ENCODE measurements at places on chromosomes 16 and 17.

DNA sequence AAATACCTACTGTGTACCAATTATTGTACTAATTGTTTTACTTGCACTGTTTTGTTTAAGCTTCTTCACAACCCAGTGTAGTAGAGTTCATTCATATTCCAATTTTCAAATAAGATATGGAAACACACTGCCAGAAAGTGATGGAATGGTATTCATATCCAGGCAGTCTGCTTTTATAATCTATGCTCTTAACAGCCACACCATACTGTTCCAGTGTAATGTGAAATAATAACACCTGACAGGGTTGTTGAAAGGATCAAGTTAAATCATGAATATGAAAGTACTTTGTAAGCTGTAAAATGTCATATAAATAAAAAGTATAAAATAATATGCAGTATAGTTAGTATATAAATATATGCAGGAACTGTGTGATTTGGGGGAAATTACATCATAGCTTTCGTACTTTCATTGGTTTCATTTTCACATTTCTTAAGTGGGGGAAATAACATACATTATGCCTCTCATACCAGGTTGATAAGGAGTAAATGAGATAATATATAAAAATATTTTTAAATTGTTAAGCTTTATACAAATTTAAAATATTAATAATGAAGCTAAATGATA is 230.8 kb downstream of the TANC2 start:
- no peak for DNase-seq

DNA sequence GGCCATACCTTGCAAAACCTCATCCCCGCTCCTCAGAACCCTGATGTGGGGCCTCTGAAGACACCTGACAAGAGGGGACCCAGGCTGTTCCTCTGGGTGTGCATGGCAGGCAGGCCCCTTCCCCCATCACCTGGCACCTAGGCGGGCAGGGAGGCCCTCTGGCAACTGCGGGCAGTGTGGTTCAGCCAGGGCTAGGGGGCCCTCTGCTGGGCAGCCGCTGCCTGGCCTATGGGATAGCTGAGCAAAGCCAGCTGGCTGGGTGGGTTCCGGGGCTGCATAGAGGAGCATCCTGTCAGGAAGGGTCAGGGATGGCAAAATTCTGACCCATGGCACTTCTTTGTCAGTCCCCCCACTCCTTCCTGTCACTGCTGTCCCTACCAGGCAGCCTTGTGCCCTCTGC is 228.7 kb upstream of the ASIC2 start:
- no peak for DNase-seq

- DNase-seq: no peak
Observed at GRCh38 chr16:10189861-10190390, 7.7 kb upstream of the GRIN2A start.

DNA sequence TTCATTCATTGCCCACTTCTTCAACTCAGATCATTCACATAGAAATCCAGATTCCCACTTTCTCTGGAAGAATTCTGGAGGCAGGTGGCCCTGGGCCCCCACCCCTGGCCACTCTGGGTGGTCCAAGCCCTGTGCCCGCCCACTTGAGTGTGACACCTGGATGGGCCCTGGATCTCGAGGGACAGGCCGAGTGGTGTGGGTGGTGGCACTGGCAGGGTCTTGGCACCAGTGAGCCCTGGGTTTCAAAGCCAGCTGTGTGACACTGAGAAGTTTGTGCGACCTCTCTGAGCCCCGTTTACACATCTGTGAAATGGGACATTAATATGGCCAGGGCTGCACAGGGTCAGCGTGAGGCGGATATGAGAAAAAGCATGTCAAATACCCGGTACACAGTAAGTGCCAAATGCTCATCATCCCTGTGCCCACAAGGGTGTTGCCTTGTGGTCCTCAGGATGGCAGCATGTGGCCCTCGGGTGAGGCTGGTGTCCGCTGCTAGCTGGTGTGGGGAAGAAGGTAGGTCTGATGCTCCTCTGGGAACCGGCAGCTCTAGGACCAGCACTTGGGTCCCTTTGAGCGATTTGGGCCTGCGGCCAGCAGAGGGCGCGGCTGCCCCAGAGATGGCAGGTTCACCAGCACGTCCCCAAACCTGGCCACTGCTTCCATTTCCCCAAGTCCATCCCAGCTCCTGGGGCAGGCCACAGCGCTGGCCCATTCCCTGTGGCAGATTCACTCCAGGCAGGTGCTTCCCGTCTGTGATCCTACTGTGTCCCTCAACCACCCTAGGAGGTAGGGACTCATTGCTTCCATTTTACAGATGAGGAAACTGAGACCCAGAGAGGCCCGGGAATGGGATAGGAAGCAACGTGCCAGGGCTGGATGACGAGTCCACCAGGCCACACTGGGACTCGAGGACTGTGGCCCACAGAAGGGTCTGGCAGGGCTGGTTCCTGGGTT is 3.6 kb downstream of the OSGIN1 start:
- DNase-seq: peak; percentile 88

DNA sequence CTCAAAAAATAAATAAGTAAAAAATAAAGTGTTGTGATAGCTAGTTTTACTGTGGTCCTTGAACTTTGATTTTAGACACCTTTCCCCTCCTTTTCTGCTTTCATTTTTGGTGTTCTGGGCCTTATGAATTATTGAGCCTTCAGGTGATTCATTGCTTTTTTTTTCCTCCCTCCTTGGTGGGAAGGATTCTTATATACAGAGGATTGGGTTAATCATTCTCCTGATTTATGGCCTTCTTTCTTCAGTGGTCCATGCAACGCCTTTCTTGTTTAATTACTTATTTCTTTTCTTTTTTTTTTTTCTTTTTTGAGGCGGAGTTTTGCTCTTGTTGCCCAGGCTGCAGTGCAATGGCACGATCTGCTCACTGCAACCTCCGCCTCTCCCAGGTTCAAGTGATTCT is 8.0 kb upstream of the MYL4 start:
- DNase-seq: no peak
